ENCODE measurements at places on chromosomes 16 and 17.

DNA sequence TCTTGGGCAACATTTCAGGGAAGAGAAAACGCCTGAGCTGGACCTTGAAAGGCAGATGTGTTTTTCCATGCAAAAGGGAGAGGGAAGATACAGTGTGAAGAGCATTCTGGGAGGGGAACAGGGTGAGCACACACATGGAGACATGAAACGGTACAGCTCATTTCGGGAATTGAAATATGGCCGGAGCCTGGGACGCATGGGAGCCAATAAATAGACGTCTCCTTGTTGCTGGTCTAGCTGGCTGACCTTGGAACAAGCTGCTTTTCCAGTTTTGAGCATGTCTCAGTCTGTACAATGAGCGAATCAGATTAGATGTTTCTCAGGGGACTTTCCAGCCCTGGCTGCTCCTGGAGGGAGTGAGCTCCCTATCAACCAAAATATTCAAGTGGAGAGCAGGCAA is 63.6 kb downstream of the ASIC2 start:
- DNase-seq = no peak

GRCh38 chr16:22770866-22771265 is 43.1 kb upstream of the HS3ST2 start:
- no peak for DNase-seq

GRCh38 chr16:72811188-72811720 is 236.7 kb downstream of the ZFHX3 start:
- no peak for DNase-seq

GRCh38 chr17:81428948-81429774 is 33.9 kb downstream of the BAHCC1 start:
- DNase-seq = peak; percentile 93

DNA sequence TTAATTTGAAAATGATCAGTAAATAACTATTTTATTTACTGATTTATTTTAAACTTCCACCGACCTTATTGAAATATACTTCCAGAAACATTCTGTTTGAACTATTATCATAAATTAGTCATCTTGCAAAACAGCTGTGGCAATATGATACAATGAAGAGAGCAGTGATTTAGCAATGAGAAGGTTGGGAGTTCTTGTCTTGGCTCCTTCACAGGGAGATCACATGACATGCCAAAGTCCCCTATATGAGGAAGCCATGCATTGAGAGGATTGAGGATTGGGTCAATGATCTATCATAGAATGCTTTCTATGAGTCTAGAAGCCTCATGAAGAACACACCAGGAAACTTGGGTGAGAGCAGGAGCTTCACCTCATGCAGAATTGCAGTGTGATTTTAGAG is 222.7 kb downstream of the LGALS9B start:
- DNase-seq = no peak

DNA sequence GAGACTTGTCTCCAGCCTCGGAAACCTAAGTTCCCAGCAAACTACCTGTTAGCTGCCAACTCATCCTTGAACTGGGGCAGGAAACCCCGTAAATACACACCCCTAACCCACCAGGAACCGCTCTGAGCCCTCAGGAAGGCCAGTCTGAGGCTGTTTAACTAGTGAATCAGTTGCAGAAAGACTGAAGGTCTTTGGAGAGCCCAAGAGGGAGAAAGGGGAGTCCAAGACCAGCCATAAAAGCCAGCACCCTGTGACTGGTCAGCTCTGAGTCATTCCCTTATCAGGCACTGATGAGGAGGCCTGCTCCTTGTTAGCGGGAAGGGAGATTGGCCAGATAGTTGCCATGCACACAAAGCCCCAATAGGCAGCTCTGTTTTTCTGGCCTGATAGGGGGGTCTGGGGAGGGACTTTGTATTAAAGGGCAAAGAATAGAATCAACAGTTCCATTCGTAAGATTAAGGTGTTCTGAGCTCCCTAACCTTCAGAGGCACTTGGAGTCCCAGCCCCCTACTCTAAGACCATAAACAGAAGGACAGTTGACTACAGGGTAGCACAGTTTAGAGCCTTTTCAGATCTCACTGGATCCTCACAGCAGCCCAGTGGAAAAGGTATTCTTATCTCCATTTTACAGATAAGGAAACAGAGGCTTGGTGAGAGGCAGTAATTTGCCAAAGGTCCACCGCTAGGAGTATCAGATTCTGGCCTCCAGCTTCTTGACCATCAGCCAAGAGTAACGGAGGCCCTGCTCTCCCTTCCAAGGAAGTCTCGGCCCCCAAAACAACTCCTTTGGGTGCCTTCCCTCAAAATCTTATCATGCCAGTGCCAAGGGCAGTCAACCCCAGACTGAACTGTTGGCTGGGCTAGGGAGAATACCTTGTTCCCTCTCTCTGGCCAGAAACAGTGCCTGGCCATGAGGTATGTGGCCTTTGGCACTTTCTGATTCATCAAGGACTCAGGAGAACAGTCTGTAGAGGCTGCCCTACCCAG is 2.2 kb upstream of the KRT19 start:
- DNase-seq = no peak

- peak; percentile 65 for DNase-seq
Measured at GRCh38 chr16:12089492-12090150, 113.1 kb downstream of the SNX29 start.

- DNase-seq = no peak
Measured at GRCh38 chr16:65196420-65197075, 74.7 kb upstream of the CDH11 start.

- DNase-seq = no peak
Measured at GRCh38 chr17:48194097-48194550, 86.6 kb downstream of the SNX11 start.

DNA sequence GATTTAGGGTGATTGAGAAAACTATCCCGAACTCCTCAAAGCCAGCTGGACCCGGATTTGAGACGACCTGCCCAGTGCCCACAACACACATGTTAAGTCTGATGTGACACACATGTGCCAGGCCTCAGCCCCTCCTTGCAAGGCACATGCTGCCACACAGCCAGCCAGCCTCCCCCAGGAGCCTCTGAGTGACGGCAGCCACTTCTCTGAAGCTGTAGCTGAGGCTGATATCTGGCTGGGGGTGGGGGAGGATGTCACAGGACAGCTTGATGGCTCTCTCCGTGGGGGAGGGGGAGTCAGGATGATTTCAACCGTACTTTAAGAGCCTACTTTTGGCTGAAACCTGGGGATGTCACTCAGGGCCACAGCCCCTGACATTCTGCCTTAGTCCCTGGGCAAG is 40.9 kb downstream of the SRCIN1 start:
- DNase-seq = no peak

- peak; percentile 78 for DNase-seq
Measured at GRCh38 chr17:1000597-1001461, 3.9 kb downstream of the TIMM22 start.
